ENCODE measurements at places on chromosomes 12 and 14.

GRCh38 chr14:102523569-102524450 is 14.2 kb upstream of the ANKRD9 start:
- DNase-seq, result no peak

DNA sequence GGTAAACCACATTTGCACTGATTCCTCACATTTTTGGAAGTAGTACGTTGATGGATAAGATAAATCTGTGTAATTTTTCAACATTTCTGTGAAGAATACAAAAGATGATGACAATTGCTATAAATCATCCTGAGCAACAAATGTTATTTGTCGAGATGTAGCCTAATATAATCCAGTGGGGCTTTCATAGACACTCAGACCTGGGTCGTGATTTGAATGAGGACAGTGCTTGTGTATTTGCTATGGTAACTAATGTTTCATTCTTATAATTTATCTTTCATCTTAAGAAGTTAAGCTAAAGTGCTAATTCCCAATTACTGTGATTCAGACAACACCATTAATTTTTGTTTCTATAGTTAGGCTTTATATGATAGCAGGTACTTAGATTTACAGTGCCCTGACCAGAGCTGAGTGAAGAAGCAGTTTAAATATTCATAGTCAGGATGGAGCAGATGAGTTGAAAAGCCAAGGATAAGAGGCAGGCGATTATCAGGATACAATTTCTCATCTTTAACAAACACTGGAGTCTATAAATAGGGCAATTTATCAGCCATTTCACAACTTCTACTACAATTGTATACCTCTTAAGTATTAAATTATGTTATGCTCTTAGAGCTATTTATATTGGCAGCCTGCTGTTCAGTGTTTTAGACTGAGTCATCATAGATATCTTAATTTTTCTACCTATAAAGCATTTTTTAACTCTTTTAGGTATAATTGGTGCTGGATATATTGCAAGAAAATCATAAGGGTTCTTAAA is 359.9 kb downstream of the TRHDE start:
- no peak for DNase-seq

GRCh38 chr12:106585105-106585520 is 2.3 kb downstream of the RFX4 start:
- DNase-seq, result no peak

GRCh38 chr14:68807987-68808386 is 15.1 kb upstream of the ZFP36L1 start:
- no peak for DNase-seq

- DNase-seq, result peak; percentile 9
Measured at GRCh38 chr12:99154216-99154982, 493.2 kb upstream of the GARIN6 start.

Data from Right ventricle myocardium inferior (tissue), 1 donor.